GM23248 (cell line): ENCODE measurements at places on chromosomes 12 and 14. TPM values are rescaled to one million over a fixed set of nuclear protein-coding genes. Genes with fewer than 3 reads are reported as not detected.

Gene LYZ
- not detected in 2 replicates for total RNA-seq

DNA sequence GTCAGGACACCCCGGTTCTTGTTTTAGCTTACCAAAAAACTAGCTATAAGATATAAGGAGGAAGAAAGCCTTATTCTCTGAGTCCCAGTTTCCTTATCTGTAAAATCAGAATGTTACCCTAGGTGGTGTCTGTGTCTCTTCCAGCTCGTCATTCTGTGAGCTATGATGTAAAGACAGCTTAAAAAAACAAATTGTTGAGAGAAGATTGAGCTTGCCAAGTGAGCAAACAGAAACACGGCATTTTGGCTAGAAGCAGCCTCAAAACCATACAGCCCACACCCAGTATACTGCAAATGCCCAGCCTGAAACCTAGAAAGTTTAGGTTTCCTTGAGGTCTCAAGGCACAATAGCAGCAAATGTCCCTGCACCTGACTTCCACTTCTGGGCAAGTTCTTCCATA lies 151.4 kb downstream of the SSPN start:
- DNase-seq, result peak; percentile 7

GRCh38 chr14:24706351-24706750 lies 72.4 kb upstream of the GZMB start:
- DNase-seq, result no peak

DNA sequence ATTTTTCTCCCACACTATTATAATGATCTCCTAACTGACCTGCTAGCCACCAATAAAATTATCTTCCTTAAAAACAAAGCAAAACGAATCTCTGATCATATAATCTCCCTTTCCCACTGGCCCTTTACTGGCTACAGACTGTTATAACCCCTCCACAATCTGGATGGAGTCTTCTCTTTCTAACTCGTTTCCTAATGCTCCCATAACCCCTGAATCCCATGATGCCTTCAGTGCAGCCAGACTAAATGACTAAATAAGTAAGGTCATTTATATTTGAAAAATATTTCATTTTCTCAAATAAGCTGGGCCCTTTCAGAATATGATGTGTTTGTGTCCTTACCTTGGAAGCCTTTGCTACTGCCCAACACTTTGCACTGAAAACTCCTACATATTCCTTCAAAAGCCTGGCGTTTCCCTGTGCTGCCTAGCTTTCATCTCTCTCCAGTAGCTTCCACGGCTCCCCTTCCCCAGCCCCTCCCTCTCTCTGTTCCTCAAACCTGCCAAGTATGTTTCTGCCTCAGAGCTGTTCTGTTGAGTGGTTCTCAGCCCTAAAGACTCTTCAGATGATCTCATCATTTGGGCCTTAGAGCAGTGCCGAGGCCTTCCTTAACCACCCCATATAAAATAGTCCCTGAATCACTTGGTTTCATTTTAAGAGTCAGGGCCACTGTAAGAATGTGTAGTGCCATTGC lies 91.7 kb downstream of the MYRFL start:
- DNase-seq, result peak; percentile 42

DNA sequence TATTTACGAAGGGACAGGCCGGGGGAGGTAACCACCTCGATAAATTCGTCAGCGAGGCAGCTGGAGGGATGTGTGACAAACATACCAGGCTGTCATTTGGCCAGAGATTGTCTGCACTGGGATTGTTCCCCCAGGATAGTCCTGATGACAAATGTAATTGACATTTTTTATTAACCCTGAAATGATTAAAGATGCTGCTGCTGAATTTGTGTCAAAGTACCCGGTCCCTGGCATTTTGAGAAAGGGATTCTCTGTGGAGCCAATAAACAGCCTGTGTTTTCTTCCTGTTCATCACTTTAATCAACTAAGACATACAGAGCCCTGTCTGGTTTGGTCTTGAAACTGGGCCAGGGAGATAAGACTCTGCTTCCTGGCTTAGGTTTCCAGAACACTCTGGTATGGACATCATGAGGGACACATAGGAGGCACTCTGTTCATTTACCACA lies 117.6 kb downstream of the SLC25A47 start:
- peak; percentile 13 for DNase-seq

DNA sequence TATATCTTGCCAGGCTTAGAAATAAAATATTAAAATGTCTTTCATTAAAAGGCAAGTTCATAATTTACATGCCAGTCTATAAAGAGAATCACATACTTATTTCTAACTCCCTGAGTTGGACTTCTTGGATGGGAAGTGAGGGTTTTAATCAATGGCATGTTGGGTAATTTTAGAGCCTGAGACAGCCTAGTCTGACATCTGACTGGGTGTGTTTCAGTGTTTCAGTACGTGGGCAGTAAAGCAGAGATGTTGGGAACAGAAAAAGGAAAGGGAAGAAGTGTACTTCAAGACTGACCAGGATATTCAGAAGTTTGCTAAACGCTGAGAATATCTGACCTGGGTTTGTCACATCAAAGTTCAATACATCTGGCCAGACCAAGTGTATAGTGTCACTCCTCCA lies 171.8 kb downstream of the BTG1 start:
- DNase-seq, result peak; percentile 12

GRCh38 chr14:23185063-23185462 lies 1.6 kb upstream of the SLC7A8 start:
- peak; percentile 64 for DNase-seq

- peak; percentile 91 for DNase-seq
Measured at GRCh38 chr12:6341417-6342139, at the start of gene TNFRSF1A. TNFRSF1A (minus strand) TSS chr12:6342076; CDS start chr12:6341814, 262 bp downstream.

GRCh38 chr12:33670284-33670683 lies 230.7 kb upstream of the SYT10 start:
- no peak for DNase-seq

DNA sequence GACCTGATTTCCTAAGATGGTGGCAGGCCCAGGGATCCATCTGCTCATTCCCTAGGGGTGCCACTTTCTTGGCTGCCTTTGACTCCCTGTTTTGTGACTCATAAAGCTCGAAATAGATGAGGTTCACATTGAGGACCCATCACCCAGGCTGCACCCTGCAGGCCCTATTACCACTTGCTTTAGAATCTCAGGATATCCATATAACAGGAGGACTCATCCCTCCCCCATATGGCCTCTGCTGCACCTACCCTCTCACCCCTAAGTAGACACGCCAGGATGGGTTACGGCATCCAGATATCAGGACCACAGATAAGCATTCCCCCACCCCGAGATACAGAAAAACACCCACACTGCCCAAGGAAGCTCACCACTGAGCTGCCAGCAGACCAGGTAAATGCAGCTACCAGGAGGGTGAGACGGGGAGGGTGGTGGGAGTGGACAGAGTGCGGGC lies 155.7 kb downstream of the DPF3 start:
- peak; percentile 57 for DNase-seq

DNA sequence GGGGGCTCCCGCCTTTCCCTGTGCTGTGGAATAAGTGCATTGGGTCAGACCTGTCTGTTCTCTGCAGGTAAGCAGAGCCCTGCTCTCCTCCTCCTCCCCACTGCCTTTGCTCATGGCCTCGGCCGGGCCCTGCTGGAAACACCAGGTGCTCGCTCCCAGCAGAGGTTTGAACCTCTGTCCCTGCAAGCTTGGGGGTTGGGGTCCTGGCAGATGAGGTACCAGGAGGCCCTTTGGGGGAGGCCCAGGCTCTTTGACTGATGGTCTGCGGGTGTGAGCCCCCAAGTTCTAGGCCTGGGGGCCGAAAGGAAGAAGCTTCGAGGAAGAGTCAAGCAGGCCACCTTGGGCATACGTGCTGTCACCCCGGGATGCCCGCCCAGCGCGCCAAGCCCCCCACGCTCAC lies 22.1 kb upstream of the CEP170B start:
- no peak for DNase-seq

GRCh38 chr12:49912345-49913255 lies 8.9 kb upstream of the FAIM2 start:
- DNase-seq, result no peak

DNA sequence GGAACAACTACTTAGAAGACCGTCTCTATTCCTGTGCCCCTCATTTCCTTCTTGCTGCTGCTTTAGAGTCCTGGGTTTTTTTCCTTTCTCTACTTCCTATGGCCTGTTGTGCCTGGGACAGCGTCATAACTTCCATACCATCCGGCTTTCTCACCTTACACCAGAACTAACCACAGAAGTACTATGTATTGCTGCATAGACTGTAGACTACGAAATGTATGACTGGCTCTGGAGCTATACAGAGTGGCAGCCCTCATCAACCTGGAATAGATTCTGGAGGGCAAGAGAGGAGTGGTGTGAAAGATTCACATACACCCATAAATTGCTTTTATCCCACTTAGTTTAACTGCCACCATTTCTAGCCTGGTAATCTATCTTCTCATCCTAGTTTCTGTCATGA lies 16.9 kb upstream of the SRP54 start:
- DNase-seq, result no peak

Gene NRL
- total RNA-seq, result 0.86 TPM in 1 of 2 replicates, not detected in the other

Gene ZNF740
- 5.1 and 6.5 TPM in 2 replicates for total RNA-seq

DNA sequence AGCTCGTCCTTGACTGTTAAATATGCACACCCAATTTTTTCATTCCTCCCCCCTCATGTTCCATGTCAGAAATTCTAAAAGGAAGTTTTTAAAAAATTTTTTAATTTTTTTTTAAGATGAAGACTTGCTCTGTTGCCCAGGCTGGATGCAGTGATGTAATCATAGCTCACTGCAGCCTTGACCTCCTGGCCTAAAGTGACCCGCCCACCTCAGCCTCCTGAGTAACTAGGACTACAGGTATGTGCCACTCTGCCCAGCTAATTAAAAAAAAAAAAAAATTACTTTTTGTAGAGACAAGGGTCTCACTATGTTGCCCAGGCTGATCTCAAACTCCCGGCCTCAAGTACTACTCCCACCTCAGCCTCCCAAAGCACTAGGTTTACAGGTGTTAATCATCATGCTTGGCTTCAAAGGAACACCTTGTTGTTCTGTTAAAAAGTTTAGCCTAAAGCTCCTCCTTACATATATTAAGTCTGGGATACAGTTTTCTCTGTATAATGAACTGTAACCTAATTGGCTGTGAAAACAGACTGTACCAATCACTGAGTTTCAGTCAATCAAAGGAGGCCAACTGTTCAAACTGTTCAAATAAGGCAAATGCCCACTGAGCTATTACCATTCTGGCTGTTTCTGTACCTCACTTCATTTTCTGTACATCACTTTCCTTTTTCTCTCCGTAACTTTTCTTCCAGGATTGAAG lies 17.8 kb downstream of the SDR9C7 start:
- no peak for DNase-seq

- no peak for DNase-seq
Measured at GRCh38 chr12:18586581-18586980, 151.2 kb downstream of the PLCZ1 start.

DNA sequence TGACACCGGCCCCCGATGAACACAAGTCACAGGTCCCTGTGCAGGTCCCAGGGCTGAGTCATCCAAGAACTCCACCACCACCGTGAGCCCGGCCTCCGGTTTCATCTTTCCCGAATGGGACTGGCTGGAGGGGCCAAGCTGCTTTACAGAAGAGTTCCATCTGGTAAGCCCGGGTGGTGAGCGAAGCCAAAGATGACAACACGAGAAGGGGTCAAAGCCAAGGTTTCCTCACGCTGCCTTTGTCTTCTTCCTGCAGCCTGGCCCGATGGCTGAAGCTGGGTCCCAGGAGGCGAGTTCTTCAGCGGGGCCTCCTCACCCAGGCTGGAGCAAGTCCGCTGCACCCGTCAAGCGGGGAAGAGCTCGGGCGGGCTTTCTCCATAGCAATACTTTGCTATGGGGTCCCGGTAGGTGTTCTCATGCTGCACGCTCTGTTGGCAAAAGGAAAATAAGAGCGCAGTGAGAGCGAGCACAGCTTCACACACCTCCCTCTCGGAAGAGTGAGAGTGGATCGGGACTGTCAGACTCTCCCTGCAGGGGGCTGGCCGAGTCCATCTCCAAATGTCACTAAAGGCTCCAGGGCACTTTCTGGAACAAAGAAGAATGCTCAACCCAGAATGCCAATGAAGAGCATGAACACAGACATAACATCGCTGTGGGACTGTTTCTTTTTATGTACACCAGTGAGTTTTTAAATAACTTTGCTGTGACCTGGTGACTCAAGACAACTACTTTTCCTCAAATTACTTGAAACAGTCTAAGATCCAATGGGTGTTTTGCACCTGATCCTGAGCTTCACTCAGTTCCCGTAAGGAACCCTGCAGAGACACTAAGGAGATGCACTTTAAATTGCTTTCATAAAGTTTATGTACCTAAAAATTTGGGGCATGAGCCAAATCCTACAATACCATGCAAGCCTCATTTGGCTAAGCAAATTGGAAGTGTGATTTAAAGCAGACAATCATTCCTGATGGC lies 20.1 kb downstream of the SPRING1 start:
- peak; percentile 74 for DNase-seq

Gene ATG101
- total RNA-seq, result 113 and 139 TPM in 2 replicates

DNA sequence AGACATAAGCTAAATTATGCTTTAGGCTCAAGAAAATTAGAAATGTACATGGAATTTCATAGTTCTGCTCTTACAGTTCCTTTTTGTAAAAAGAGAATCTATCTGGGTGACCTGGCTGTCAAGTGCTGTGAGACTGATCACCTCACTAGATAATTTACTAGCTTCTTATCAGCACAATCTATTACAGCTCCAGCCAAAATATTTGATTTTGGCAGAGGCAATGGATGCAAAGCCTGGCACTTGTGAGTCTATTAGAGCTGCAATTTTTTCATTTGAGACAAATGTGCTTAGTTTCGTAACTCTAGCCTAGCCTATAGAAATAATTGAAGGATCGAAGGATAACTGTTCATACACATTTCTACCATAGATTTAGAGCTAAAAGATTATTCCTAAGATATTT lies 927.5 kb downstream of the SLC6A15 start:
- DNase-seq, result no peak

GRCh38 chr14:22391908-22392565 lies 197.0 kb downstream of the DAD1 start:
- DNase-seq, result peak; percentile 71

DNA sequence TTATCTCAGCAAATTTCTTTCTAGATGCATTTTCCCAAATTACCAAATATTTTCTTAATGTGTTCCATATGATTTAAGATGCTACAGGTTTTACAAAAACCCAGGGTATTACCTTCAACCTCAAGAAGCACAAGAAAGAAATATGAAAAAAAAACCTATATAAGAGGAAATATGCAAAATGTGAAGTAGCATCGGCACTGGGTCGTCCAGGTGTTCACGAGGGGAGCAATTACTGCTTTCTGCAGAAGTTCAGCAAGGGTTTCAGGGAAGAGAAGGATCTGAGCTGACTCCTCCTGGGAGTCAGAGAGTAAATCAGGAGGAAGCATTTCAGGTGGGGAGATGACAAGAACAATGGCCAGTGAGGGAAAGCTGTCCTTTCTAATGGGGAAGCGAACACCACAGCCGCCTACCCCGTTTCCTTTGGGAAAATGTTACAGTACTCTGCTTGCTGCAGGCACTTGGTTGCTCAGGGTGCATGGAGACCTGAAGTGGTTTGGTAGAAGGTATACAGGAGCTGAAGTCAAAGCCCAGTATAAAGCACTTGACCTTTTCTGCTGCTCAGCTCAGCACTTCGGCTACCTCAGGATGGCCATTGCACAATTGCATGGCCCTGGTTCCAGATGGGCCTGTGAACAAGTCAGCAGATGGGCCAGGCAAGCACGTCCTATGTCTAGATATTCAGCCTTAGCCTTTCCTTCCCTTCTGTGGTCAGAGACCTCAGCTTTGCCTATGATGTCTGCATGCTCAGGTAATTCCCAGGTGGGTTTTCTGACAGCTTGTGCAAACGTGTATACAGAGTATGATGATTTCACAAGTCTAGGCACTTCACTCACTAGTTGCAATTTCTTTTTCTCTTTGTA lies 155.6 kb downstream of the PAX9 start:
- DNase-seq, result no peak
